ENCODE measurements at places on chromosomes 7 and 10. TPM values are rescaled to one million over a fixed set of nuclear protein-coding genes. Genes with fewer than 3 reads are reported as not detected.

DNA sequence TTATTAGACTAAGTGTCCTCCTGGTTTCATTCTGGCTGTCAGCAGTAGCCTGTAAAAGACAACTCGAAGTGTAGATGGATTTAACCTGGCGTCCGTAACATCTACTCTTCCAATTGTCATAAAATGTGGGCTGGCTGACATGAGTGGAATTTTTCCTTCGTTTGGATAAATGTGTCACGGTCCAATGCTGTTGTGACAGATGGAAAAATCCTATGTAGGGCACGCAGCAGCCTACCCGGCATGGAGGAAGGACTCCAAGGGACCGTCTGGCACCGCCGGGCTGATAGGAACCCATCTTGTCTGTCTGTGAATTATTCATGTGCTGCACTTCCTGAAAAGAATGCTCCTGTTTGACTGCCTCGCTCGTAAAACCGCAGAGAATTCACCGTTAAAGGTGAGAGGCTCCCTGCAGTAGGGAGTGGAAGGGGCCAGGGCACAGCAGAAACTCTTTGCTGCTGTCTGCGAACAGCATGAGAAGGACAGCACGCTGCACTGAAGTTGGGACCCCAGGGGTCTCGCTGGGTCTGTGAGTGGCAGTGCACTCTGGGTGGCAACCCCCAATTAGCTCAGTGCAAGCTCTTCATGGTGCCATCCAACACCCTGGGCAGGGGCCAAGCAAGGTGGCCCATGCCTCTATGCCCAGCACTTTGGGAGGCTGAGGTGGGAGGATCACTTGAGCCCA lies 1.6 kb upstream of the ORAI2 start:
- peak overlapping the region; percentile 85 for H3K27ac ChIP-seq
- no peak overlapping the region for H3K4me3 ChIP-seq
- peaks cover 78% of the 10 kb centered on the region for H3K4me1 ChIP-seq
- peaks cover 10% of the 10 kb centered on the region for H3K36me3 ChIP-seq

The RBP3 gene
- not detected for total RNA-seq

DNA sequence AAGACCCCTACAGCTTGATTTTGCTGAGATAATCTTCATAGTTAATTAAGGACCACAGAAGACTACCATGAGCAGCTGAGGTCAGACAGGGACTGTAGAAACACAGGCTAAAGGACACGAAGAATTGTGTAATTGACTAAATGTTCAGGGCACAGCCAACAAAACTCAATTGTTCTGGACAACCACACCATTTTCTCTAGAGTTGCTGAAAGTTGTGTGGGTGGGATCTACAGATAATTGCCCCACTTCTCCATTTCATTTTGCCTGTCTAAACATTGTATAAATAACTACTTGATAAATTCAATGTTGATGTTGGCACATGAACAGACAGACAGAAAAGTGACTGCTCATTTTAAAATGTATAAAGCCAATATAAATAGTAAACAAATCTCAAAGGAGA lies 39.0 kb upstream of the SLC16A12 start:
- H3K4me3 ChIP-seq, result no peak overlapping the region
- H3K36me3 ChIP-seq, result no peaks in the 10 kb centered on the region
- no peaks in the 10 kb centered on the region for H3K27me3 ChIP-seq
- no peak for DNase-seq

DNA sequence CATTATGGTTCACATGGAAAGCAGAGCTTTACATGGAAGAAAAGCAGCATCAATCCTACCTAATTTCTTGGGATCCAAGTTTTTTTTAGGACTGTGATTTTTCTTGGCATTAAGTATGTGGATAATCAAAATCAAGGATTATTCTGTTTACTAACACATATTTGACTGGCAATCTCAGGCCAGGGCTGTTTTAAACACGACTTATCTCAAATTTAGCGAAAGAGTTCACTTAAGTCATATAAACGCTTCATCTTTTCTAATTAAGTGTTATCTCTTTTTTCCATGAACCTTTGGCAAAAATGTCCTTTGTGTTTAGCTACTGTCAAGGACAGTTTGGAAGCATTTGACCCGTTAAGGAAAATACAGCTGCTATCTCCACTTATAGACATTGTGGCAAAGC lies 92.0 kb downstream of the GNAI1 start:
- no peak overlapping the region for H3K4me3 ChIP-seq
- H3K27me3 ChIP-seq, result no peaks in the 10 kb centered on the region
- H3K36me3 ChIP-seq, result no peaks in the 10 kb centered on the region
- H3K4me1 ChIP-seq, result no peaks in the 10 kb centered on the region
- H3K27ac ChIP-seq, result no peak overlapping the region
- DNase-seq, result no peak

- H3K4me3 ChIP-seq, result no peak overlapping the region
- no peaks in the 10 kb centered on the region for H3K27me3 ChIP-seq
- H3K27ac ChIP-seq, result peak overlapping the region; percentile 92
- DNase-seq, result no peak
- peaks cover 29% of the 10 kb centered on the region for H3K4me1 ChIP-seq
These were observed 39.7 kb downstream of the DNAJB12 start for GRCh38 chr10:72315054-72315453.

DNA sequence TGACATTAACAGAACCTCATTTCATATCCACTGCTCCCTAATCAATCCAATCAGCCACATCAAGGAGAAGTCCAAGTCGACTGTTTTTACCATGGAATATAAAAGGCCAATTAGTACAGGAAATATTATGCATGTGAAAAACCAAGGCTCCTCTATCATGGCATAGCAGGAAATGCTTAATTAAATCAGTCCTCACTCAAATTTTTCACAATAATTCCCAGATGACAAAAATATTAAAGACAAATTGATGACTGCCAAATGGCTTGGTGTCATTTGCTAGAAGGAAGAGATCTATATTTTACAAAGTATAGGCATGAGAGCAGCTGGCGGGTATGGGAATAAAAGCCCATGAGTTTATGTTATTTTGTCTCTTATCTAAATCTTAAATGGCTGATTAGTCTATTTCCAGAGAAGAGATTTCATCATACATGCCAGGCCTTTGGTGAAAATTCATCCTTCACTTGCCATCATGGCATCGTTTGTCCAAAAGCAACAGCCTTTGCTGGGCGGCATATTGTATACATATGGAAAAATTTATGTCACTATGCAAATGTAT lies 219.6 kb downstream of the DGKB start:
- no peak overlapping the region for H3K4me3 ChIP-seq
- H3K27me3 ChIP-seq, result no peaks in the 10 kb centered on the region
- no peak for DNase-seq
- no peaks in the 10 kb centered on the region for H3K4me1 ChIP-seq
- H3K27ac ChIP-seq, result no peak overlapping the region

The ZNF467 gene
- total RNA-seq, result 36.9 TPM

The CCDC186 gene
- 25.2 TPM for total RNA-seq

- no peak overlapping the region for H3K4me3 ChIP-seq
- no peak overlapping the region for H3K27ac ChIP-seq
- H3K36me3 ChIP-seq, result no peaks in the 10 kb centered on the region
- no peaks in the 10 kb centered on the region for H3K4me1 ChIP-seq
- H3K27me3 ChIP-seq, result no peaks in the 10 kb centered on the region
These were observed 21.5 kb upstream of the PDLIM1 start for GRCh38 chr10:95312257-95312656.

DNA sequence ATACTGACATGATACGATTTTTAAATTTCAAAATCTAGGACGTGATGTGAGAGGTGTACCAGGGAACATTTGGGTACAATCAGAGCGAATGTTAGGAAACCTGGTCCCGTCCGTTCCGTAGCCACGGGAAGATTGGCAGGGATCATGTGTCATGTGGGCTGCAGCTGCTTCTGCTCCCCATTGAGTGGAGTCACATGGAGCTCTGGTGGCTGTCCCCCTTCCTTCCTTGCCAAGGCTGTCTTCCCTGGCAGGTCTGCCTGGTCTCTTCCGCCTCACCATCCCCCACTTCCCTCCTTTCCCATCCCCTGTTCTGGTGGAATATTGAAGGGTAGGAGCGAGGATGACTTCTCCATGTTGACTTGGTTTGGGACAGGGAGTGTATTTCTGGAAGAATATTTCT lies 33.8 kb upstream of the FAM180A start:
- no peaks in the 10 kb centered on the region for H3K36me3 ChIP-seq
- no peaks in the 10 kb centered on the region for H3K4me1 ChIP-seq
- H3K4me3 ChIP-seq, result no peak overlapping the region
- H3K27ac ChIP-seq, result no peak overlapping the region
- DNase-seq, result no peak

- H3K4me1 ChIP-seq, result no peaks in the 10 kb centered on the region
- DNase-seq, result no peak
- H3K36me3 ChIP-seq, result peaks cover 28% of the 10 kb centered on the region
- no peak overlapping the region for H3K4me3 ChIP-seq
- no peaks in the 10 kb centered on the region for H3K27me3 ChIP-seq
These were observed 99.5 kb downstream of the MKI67 start for GRCh38 chr10:128026615-128027300.

- no peak overlapping the region for H3K4me3 ChIP-seq
- H3K4me1 ChIP-seq, result no peaks in the 10 kb centered on the region
- no peak overlapping the region for H3K27ac ChIP-seq
- DNase-seq, result no peak
These were observed 362.3 kb downstream of the GRID1 start for GRCh38 chr10:86004337-86004736.

- DNase-seq, result no peak
- no peaks in the 10 kb centered on the region for H3K4me1 ChIP-seq
- H3K27ac ChIP-seq, result no peak overlapping the region
- H3K4me3 ChIP-seq, result no peak overlapping the region
- no peaks in the 10 kb centered on the region for H3K27me3 ChIP-seq
These were observed 53.9 kb downstream of the SYPL1 start for GRCh38 chr7:106057962-106058927.

DNA sequence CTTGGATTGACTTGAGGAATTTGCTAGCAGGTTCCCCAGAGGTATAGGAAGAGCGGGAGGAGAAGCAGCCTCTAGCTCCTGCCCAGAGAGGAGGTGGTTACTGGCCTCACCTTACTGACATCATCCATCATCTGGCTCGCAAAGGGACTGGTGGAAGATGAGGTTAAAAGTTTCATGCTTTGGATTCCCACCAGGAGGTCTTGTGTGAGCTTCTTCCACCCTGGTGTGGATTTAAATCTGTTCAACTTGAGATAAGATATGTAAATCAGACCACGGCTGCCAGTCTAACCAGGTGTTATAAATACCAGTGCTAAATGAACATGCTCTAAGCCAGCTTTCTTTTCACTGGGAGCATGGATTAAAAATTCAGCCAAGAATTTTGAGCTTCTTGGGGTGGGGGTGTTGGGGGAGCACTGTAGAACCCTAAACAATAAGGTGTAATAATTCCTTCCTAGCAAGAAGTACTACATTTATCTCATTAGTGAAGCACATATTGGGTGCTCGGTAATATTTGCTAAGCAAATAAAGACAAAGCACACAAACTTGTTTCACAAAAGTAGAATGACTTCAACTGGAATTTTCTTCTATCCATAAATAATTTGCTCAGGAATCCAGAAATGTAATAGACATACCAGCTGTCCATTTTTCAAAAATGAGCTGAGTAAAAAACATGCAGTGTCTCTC lies 7.8 kb downstream of the PROSER2 start:
- no peak overlapping the region for H3K4me3 ChIP-seq
- no peaks in the 10 kb centered on the region for H3K4me1 ChIP-seq
- DNase-seq, result no peak
- H3K27ac ChIP-seq, result peak overlapping the region; percentile 34
- no peaks in the 10 kb centered on the region for H3K27me3 ChIP-seq

DNA sequence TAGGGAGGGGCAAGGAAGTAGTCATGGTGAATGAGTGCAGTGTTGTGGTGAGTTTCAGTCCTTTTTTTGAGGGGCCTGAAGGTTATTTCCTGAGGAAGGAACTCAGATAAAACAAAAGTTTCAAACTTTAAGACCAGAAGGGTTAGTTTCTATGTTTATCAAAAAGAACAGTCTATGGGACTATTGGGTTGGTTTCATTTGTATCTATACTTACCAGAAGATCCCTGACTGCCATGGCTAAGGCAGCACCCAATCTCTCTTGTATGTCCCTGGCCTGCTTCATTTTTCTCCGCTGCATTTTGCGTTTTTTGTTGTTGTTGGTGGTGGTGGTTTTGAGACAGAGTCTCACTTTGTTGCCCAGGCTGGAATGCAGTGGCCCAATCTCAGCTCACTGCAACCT lies 19.3 kb upstream of the GAD2 start:
- no peaks in the 10 kb centered on the region for H3K4me1 ChIP-seq
- no peak for DNase-seq
- no peaks in the 10 kb centered on the region for H3K27me3 ChIP-seq
- H3K27ac ChIP-seq, result no peak overlapping the region

- peak overlapping the region; percentile 97 for H3K27ac ChIP-seq
- H3K36me3 ChIP-seq, result no peaks in the 10 kb centered on the region
- H3K27me3 ChIP-seq, result no peaks in the 10 kb centered on the region
- H3K4me1 ChIP-seq, result peaks cover 17% of the 10 kb centered on the region
These were observed 707 bp upstream of the C1GALT1 start for GRCh38 chr7:7181519-7182155.

- no peak for DNase-seq
- no peak overlapping the region for H3K4me3 ChIP-seq
- H3K27ac ChIP-seq, result no peak overlapping the region
- H3K36me3 ChIP-seq, result no peaks in the 10 kb centered on the region
These were observed 243.9 kb upstream of the TCERG1L start for GRCh38 chr10:131555406-131555805.

DNA sequence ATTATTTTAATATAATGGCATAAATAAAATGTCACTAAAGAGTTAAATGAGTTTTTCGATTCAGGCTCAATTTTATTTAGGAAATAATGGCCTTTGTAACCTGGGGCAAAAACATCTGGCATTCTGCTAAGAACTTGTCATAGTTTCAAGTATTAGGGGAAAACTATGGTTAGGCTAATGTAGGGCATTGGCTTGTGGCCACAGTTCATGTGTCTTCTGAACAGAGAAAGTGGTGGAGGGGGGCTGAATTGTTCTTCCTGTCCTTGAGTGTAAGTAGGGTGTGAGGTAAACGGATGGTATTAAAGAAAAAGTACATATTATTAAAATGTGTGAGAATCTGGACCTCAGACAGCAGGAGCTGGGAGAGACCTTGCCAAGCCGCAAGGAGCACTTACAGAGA lies 69.1 kb upstream of the KLF14 start:
- H3K27ac ChIP-seq, result no peak overlapping the region
- H3K27me3 ChIP-seq, result peaks cover 18% of the 10 kb centered on the region
- no peaks in the 10 kb centered on the region for H3K4me1 ChIP-seq
- H3K4me3 ChIP-seq, result no peak overlapping the region
- DNase-seq, result no peak

- no peak for DNase-seq
- H3K4me3 ChIP-seq, result no peak overlapping the region
- peaks cover 78% of the 10 kb centered on the region for H3K36me3 ChIP-seq
- H3K4me1 ChIP-seq, result peaks cover 15% of the 10 kb centered on the region
- no peaks in the 10 kb centered on the region for H3K27me3 ChIP-seq
- no peak overlapping the region for H3K27ac ChIP-seq
These were observed 3.7 kb downstream of the DDX56 start for GRCh38 chr7:44569959-44570358.

The TFEC gene
- total RNA-seq, result 12.9 TPM

All from left lung (tissue), 14 donors.